GM13977 (cell line): ENCODE measurements at places on chromosomes 4 and X.

GRCh38 chrX:68203646-68204045, 229.6 kb downstream of the OPHN1 start:
- no peak for DNase-seq

GRCh38 chr4:38466401-38466800, 197.6 kb upstream of the KLF3 start:
- no peak for DNase-seq

DNA sequence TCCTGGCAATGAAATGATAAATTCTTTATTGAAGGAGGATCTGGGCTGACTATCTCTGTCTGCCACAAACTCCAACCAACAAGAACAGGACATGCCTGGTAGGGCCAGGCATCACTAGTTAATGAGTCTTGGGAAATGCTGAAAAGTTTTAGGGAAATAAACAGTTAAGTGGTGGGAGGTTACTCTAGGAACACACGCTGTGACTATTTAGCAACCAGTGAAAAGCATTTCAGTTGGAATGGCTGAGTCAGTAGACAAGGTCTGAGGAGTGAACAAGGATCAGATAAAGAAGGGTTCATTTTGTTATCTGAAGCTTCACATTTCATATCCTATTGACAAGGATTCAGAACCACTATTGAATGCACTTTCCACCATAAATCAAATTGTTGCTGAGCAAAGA, 394.9 kb upstream of the BOD1L1 start:
- DNase-seq, result no peak

DNA sequence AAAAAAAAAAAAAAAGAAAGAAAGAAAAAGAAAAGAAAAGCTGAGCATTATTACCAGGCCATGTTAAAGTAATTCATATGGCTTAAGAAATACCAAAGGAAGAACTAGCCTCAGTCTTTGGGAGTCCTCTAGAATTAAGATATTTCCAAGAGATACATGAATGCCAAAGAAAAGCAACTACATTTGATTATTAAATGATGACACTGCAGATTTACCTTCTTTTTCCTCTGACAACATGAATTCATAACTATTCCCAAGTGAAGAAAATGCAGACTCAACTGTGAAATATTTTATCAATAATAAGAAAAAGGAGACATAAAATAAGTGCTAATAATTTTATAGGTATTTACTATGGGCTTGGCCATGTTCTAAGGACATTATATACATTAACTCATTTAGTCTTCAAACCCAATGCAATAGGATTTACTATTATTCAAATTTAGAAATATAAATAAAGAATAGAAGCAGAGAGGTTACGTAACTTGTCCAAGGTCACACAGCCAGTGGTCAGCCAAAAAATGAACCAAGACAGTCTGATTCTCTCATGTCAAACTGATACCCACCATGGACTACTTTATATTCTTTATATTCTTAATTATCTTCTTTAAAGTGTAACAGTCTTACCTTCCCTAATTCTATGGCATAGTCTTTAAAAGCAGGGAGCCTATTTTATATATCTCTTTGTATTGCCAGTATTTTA, 6.9 kb downstream of the SH3D19 start:
- no peak for DNase-seq

DNA sequence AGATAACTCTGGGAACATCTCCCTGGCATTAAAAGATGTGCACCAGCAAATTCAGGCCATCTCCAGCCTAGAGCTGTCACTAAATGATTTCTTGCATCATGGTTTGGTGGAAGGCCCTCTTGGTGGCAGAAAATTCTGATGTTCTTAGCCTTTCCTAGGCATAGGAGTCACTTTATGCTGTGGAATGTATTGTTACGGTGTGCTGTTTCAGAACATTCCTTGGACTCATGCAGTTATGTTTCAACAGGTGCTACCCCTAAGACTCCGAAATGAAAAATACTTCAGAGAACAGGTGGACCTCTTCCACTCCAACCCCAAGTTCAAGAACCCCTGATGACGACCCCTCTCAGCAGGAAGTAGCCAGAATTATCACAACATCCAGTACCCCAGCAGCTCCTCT, 20.3 kb upstream of the PAPSS1 start:
- DNase-seq, result no peak

GRCh38 chr4:53089936-53090729, 228.0 kb downstream of the RASL11B start:
- DNase-seq, result no peak

DNA sequence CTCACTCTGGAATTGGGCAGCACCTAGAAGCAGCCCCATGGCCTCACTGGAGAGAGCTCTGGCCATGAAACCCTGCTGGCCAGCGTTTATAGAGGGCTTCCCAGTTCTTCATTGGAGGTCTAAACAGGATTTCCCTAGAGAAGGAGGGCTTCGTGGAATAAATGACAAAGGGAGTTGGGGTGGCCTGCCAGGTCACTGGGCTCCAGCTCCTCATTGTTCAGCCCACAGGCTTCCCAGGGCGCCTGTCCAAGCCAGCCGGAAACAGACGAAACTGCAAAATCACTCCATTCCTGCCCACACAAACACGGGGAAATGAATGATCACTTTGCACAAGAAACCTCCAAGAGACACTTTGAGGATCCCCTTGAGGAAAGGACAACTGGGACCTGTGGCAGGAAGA, 189.7 kb downstream of the TSPAN5 start:
- DNase-seq, result no peak

DNA sequence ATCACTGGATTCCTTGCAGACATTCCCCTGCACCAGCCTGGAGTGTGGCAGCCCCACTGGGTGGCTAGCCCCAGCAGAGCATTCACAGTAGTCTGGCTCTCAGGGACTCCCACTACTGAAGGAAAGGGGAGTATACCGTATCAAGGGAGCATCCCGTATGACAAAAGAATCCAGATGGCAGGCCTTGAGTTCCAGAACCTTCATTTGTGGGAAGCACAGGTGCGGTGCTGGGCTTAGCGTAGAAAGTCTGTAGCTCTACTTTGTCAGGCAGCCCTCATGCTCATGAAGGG, 79.6 kb downstream of the CENPC start:
- no peak for DNase-seq

DNA sequence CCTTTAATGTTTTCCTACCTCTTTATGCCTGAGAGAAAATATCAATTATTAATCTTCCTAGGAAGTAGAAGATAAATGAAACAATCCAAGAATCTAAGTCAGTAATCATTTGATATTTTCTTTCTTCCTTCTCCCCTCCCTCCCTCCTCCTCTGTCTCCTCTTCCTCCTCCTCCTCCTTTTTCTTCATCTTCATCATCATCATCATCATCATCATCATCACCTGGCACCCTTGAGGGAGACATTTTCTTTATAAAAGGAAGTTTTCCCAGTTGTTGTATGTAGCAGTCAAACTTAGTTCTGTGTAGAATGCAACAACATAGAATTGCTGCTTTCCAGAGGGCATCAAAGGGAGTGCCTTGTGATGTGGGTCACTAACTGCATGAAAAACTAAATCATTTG, 100.1 kb downstream of the SLC10A6 start:
- DNase-seq, result no peak

DNA sequence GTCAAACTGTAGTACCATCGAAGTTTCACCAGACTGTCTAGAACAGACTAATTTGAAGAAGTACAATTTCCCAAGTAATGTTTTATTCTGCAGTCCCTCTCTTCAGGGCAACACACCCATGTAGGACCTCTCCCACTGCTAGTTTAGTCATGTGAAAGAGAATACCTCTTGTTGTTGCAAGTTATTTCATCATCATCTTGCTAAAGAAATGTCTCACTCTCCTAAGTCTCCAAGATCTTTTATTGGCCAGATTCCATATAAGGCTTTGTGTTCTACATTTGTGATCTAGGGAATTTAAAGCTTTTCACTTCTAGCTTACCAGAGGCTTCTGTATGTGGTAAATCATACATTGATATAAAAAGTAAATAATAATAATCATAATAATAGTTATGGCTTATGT, 745.3 kb upstream of the MAGEB2 start:
- no peak for DNase-seq

GRCh38 chr4:48542888-48543287, 52.8 kb downstream of the ZAR1 start:
- no peak for DNase-seq

GRCh38 chr4:145012841-145013240, 85.2 kb downstream of the ANAPC10 start:
- no peak for DNase-seq

- DNase-seq, result no peak
These were observed 178.3 kb downstream of the CHIC2 start for GRCh38 chr4:53886090-53886489.

DNA sequence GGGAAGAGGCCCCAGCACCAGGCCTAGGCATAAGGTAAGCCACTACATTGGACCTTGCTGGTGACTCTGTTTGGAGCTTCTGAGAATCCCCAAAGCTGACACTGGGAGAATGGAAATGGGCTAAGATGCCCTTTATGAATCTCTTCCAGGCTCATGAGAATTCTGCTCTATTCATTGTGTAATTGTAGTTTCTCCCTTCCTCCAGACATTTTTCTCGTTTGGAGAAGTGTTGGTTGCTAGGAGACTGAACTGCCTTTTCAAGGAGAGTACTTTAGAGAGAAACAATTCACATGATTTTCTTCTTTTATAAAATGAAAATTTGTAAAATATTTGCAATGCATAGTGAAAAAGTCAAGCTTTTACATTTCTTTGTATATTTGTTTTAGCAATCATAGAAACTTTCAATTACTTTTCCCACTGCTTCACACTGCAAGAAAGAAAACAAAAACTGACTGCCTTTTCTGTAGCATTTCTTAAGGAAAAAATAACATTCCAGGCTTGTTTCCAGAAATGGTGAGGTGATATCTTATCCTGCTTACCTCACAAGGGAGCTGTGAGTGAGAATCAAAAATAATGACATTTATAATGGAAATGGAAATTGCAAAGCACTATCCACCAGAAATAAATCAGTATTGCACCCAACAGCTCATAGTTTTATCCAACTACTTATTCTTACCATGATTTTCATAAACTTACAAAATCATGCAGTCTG, 24.9 kb upstream of the DCHS2 start:
- DNase-seq, result no peak

DNA sequence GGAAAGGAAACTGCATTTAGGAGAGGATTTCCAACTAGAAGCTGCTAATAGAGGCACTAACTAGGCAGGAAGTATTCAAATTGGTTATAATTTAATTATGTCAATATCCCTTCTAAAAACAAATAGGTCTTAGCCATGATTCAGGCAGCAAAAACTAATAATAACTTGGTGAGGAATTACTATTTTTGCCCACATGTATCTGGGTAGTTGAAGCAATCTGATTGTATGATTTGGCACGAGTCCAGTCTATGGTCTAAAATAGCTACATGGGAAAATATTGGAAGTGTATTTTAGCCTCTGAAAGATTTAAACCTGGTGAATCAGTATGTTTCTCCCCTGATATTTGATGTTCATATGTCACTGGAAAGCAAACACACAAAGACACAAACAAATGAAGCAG, 62.2 kb downstream of the MFAP3L start:
- DNase-seq, result no peak

- no peak for DNase-seq
These were observed 18.8 kb upstream of the SYNPO2 start for GRCh38 chr4:118869808-118870342.

- DNase-seq, result no peak
These were observed 155.4 kb downstream of the TBCK start for GRCh38 chr4:106160560-106160959.
